ENCODE measurements at places on chromosomes 6 and 20.

GRCh38 chr6:86586195-86586594 is 351.1 kb upstream of the HTR1E start:
- DNase-seq: no peak

DNA sequence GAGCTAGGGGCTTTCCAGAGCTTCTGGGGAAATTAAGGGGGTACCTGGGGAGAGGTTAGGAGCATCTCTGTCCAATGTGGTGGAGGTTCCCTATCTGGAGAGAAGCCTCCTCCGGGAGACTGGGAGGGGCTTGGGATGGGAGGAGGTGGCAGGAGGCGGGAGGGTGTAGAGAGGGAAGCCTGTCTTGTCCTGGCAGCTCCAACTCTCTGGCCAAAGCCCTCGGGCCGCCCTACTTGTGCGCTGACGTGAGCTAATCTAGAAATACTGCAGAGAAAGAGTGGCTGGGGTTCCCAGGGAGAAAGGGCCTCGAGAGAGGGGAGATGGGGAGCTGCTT is 1.6 kb upstream of the SLC32A1 start:
- DNase-seq: no peak

GRCh38 chr6:113082745-113083144 is 735.6 kb downstream of the RFPL4B start:
- no peak for DNase-seq

DNA sequence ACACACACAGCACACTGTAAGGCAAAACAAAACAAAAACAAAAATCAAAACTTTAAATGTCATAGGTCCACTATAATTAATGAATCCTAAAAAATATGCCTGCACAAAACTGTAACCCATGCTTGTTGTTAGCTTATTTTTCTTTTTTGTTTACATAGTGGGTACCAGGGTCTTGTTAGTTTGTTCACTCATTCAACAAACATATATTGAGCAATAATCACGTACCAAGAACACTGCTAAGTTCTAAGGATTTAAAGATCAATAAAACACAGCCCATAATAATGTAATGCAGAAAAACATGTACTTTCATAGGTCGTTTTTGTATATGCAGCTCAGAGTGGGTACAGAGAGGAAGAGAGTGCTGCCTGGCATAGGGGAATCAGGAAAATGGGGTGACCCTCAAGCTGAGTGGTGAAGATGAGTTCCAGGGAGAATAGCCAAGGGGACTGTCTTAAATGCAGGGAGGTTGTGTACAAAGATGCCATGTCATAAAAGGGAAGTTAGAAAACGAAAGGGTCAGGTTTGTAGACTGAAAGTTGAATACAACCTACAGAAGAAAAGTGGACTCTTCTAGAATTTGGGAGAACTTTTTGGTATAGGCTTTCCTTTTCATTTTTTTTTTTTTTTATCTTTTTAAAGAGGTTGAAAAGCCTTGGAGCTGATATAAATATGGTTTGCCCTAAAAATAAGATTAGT is 113.3 kb upstream of the TBX18 start:
- no peak for DNase-seq

DNA sequence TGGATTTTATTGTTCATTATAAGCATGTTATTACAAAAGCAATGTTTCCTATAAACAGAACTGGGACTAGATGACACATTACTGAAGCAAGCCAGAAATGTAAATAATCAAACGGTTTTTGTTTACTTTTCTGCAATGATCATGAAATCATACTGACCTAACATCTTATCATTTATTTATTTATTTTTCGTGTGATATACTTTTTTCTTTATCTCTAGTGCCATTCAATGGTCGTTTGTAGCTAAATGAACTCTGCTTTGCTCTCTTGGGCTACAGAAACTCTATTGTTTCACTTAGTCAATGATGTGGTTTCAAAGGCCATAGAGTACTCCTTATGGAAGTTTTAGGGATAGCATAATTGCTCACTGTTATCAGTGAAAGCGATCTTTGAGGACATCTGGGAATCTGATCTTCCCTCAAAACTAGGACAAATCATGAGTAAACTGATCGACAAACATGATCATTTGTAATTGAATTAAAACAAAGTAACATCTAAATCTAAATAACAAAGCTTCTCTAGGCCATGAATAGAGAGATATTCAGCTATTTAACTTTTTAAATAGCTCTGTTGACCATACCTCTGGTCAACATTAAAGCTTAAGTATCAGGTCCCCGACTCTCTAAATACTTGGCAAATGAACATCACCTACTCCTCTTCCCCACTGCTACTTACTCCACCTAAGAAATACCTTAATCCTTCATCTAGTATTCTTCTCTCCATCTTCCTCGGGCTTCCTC is 933.4 kb downstream of the TFAP2A start:
- no peak for DNase-seq

- DNase-seq: no peak
Measured at GRCh38 chr6:128413291-128413690, 107.1 kb downstream of the PTPRK start.

DNA sequence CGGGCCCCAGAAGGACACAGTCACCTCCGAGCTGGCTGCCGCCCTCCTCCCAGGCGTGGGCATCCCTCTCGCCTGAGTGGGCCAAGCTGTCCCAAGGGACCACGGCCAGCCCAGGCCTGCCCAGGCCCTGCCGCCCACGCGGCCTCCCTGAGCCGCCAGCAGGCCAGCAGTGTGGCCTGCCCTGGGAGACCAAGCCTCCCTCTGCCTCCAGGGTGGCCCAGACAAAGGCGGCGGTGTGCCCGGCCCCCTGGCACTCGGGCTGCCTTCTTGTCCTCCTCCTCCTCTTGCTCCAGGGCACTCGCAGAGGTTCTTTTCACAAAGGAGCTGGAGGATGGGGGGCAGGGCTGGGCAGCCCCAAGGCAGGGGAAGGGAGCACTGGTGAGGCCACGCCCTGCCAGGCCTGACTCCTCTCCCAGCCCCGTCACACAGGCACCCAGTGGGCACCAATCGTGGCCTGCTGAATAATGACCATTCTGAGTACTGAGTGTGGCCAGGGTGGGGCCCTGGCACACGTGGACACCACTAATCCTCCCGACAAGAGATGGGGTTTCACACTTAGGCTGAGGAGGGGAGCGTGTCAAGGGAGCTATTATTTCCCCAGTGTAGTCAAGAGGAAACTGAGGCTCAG is 25.3 kb downstream of the NOL4L start:
- DNase-seq: no peak

DNA sequence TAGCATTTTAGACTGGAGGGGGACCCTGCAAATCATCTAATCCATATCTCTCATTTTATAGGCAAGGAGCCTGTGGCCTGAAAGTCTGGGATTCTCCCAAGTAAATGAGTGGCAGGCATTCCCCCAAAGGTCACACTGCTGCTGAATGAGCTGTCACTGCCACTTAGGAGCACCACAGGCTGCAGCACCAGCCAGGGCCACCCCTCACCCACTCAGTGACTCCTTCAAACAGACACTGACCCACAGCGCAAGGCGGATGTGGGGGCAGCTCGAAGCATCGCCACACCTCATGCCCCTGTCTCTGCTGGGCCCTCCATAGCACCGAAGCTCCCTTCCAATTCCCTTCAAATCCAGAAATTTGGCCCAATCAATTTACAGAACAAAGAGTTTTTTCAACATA is 119.9 kb upstream of the ARID1B start:
- DNase-seq: no peak

- no peak for DNase-seq
Measured at GRCh38 chr20:10854976-10855375, 181.2 kb upstream of the JAG1 start.

DNA sequence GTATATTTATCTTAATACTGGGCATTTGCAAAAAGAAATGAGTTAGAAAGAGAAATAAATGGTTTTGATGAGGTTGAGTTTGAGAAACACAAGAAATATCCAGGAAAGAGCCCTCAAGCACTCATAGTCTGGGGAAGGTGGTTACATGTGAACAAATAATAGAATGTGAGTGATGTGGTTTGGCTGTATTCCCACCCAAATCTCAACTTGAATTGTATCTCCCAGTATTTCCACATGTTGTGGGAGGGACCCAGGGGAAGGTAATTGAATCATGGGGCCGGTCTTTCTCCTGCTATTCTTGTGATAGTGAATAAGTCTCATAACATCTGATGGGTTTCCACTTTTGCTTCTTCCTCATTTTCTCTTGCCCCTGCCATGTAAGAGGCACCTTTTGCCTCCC is 334.1 kb downstream of the COL12A1 start:
- no peak for DNase-seq

DNA sequence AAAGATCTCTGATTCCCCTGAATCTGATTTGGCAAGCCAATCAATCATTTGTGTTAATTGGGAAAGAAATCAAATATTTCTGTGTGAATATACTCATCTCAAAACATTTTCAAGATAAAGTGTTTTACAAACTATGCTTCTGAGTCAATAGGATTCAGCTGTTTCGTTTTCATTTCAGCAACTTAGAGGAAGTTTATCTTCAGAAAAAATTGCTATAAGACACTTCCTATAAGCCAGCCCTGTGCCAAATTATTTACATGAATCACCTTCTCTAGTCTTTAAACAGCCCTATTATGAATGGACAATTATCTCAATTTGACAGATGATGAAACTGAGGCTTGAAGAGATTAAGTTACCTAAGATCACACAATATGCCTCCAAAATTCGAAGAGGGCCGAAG is 10.9 kb downstream of the DEFB129 start:
- no peak for DNase-seq

- DNase-seq: no peak
Measured at GRCh38 chr6:117156741-117157140, 108.6 kb upstream of the VGLL2 start.

Measured in GM12891 (cell line).